ENCODE measurements at places on chromosomes 11 and 22. TPM values are rescaled to one million over a fixed set of nuclear protein-coding genes. Genes with fewer than 3 reads are reported as not detected.

TSGA10IP gene
- total RNA-seq = not detected

VWA5A gene
- 3.3 TPM for total RNA-seq

GGT5 gene
- total RNA-seq = 0.44 TPM

RASGRP2 gene
- 115 TPM for total RNA-seq

OR4A15 gene
- not detected for total RNA-seq

TMEM86A gene
- total RNA-seq = 0.52 TPM

SCUBE1 gene
- not detected for total RNA-seq

RIBC2 gene
- total RNA-seq = 13.4 TPM

GRCh38 chr11:123137431-123138224, 57.4 kb downstream of the CLMP start:
- no peaks in the 10 kb centered on the region for H3K27me3 ChIP-seq
- H3K36me3 ChIP-seq = no peaks in the 10 kb centered on the region
- no peak overlapping the region for H3K27ac ChIP-seq
- DNase-seq = no peak

- no peak overlapping the region for H3K4me3 ChIP-seq
- peaks cover 7% of the 10 kb centered on the region for H3K4me1 ChIP-seq
- H3K36me3 ChIP-seq = no peaks in the 10 kb centered on the region
- H3K27ac ChIP-seq = no peak overlapping the region
These were observed 1106.3 kb downstream of the BRD1 start for GRCh38 chr22:48721395-48721669.

- H3K27ac ChIP-seq = no peak overlapping the region
- peaks cover 2% of the 10 kb centered on the region for H3K36me3 ChIP-seq
- H3K4me3 ChIP-seq = no peak overlapping the region
- peaks cover 32% of the 10 kb centered on the region for H3K4me1 ChIP-seq
- H3K27me3 ChIP-seq = peaks cover 8% of the 10 kb centered on the region
These were observed 67.5 kb upstream of the NNMT start for GRCh38 chr11:114228435-114229411.

DNA sequence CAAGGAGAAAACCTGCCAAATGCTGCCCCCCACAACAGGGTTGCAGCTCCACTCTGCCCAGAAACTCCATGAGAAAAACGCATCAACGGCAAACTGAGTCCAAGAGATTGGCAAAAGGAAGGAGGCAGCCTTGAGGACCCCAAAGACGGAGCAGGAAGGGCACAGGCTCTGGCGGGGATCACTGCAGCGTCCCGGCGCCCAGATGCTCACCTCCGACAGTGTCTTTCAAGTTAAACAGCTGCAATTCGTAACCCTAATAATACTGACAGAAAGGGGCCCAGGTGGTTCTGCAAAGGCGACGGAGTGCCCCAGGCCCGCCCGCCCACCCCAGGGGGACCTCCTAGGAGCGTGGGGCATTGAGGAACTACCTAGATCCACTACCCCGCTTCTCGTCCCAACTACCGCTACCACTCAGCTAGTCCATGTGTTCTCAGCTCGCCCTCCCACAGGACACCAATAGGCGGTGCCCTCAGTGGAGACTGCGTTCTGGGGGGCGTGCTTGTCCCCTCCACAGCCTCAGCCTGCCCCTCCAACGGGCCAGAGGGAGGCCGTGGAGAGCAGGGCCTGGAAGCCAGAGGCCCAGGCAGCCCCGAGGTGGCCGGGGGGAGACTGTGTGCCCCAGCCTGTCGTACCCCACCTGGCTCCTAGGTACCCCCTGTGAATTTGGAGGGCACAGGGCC, 127.4 kb downstream of the PHF21B start:
- no peaks in the 10 kb centered on the region for H3K4me1 ChIP-seq
- DNase-seq = no peak
- H3K27me3 ChIP-seq = no peaks in the 10 kb centered on the region
- no peaks in the 10 kb centered on the region for H3K36me3 ChIP-seq

- no peak overlapping the region for H3K27ac ChIP-seq
- H3K4me1 ChIP-seq = no peaks in the 10 kb centered on the region
- no peak overlapping the region for H3K4me3 ChIP-seq
- no peaks in the 10 kb centered on the region for H3K27me3 ChIP-seq
These were observed 340.7 kb downstream of the LARGE1 start for GRCh38 chr22:33579448-33580093.

- H3K4me1 ChIP-seq = peaks cover 25% of the 10 kb centered on the region
- peaks cover 14% of the 10 kb centered on the region for H3K27me3 ChIP-seq
- no peak for DNase-seq
- peak overlapping the region; percentile 71 for H3K4me3 ChIP-seq
These were observed 805 bp upstream of the QSER1 start for GRCh38 chr11:32891657-32892354.

- no peak overlapping the region for H3K27ac ChIP-seq
- H3K36me3 ChIP-seq = no peaks in the 10 kb centered on the region
- no peak overlapping the region for H3K4me3 ChIP-seq
- H3K27me3 ChIP-seq = no peaks in the 10 kb centered on the region
- DNase-seq = no peak
- H3K4me1 ChIP-seq = no peaks in the 10 kb centered on the region
These were observed 247.9 kb upstream of the KIRREL3 start for GRCh38 chr11:127248476-127248875.

DNA sequence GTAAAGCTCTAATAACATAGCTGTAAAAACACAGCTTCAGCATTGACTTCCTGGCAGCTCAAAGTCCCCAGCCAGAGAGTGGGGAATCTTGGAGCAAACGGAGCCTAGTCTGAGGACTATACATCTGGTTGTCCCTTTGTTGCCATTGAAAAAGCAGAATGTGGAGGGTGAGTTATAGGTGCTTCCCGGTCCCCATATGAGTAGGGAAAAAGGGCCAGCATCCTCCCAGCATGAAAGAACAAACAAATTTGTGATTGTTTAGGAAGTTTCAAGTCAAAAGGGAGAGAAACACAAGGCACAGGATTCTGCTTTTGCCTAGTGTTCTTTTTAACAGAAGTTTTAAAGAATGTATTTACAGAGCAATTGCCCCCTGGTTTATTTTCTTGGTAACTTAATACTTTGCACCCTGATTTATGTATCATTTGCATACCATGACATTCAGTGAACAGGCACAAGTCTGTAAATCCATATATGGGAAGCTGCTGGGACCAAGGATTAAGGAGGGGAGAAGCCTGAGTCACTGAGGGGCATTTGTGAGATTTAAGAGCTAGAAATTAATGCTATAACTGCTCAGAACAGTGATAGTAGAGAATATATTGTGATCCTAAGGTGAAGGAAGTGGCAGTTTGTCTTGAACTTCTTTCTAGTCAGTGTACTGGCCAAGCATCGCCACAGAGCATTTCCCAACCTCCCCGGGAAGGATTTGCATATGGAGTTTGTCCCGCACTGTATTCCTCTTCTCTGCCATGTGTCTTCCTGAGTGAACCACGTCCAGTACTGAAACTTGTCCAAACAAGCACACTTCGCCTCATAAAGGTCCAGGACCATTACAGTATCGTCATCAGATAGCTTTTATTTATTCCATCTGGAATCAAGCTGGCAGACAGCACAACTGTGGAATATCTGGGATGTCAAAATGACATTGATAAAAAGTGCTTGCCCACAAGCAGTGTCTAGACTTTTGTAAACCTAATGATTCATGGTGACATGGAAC, 103.0 kb downstream of the DBX1 start:
- no peaks in the 10 kb centered on the region for H3K36me3 ChIP-seq
- no peak overlapping the region for H3K4me3 ChIP-seq
- H3K27me3 ChIP-seq = peaks cover 4% of the 10 kb centered on the region
- no peak overlapping the region for H3K27ac ChIP-seq
- no peak for DNase-seq

DNA sequence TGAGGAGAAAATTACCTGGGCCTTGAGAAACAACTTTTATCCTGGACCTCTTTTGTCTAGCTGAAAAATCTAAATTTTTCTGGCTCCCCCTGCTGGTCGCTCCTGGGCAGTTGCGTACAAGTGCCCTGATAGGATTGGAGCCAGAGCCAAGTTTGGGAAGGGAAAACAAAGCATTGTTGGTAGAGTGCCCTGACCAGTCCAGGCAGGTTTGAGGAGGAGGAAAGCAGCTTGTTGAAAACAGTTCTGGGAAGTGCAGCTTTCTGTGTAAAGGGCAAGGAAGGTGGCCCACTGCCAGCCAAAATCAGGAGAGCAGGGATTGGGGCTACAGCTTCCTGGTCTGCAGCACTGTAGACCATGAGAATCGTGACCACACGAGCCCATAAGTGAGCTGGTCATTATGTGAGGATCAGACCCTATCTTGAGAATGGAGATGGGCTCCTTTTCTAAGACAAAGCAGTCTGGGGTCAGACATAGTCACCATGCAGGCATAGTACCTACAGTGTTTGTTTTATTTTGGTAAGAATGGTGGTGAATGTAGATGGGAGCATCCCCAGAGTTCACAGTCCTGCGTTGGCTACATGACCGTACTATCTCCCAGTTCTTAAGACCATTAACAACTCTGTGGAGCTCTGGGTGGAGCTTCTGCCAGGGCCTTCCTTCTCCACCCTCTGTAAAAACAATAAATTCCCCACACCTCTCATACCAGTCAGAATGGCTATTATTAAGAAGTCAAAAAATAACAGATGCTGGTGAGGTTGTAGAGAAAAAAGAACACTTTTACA, 21.3 kb upstream of the PIK3IP1 start:
- no peak overlapping the region for H3K27ac ChIP-seq
- H3K4me3 ChIP-seq = no peak overlapping the region
- H3K27me3 ChIP-seq = no peaks in the 10 kb centered on the region
- peaks cover 2% of the 10 kb centered on the region for H3K4me1 ChIP-seq
- H3K36me3 ChIP-seq = peaks cover 6% of the 10 kb centered on the region

GRCh38 chr11:94423507-94423906, 22.3 kb upstream of the GPR83 start:
- H3K27me3 ChIP-seq = no peaks in the 10 kb centered on the region
- no peaks in the 10 kb centered on the region for H3K4me1 ChIP-seq
- H3K27ac ChIP-seq = no peak overlapping the region

DNA sequence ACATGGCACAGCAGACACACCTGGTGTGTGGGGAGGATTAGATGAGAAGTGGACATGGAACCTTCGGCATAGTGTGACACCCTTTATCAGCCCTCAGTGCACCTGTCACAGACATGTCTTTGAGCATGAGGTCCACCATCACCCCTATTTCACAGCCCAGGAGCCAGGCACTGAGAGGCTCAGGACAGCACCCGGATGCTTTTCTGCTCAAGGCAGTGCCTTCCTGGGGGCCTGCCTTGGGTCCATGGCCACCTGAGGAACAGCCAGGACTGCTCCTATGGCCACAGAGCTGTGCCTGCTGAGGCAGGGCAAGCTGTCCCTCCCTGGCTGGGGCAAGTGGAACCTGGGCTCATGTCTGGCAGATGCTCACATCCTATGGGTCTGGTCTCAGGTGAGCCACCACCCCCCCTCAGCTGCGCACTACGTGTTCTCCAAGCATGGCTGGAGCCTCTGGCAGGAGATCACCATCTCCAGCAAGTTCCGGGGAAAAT, 75.8 kb downstream of the MORC2 start:
- no peaks in the 10 kb centered on the region for H3K36me3 ChIP-seq
- no peak overlapping the region for H3K27ac ChIP-seq
- no peak overlapping the region for H3K4me3 ChIP-seq
- H3K4me1 ChIP-seq = peaks cover 13% of the 10 kb centered on the region
- DNase-seq = no peak

DNA sequence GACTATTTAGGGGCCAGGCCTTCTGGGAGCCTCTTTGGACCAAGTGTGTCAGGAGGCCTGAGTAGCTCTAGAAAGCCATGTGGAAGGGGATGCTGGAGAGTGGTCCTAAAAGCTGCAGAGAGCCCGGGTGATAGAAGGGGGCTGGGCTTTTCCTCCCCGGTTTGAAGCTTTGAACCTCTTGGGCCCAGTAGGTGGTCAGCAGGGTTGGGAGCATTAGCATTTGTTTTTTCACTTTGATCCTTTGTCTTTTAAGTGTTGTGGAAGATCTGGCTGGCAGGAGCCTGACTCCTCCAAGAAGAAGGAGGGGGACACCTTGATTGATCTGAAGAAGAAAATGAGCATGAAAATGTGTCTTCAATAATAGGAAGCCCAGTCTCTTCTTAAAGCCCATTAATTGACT, 596.6 kb downstream of the INSC start:
- H3K36me3 ChIP-seq = no peaks in the 10 kb centered on the region
- H3K27ac ChIP-seq = no peak overlapping the region
- no peak for DNase-seq
- no peak overlapping the region for H3K4me3 ChIP-seq

DNA sequence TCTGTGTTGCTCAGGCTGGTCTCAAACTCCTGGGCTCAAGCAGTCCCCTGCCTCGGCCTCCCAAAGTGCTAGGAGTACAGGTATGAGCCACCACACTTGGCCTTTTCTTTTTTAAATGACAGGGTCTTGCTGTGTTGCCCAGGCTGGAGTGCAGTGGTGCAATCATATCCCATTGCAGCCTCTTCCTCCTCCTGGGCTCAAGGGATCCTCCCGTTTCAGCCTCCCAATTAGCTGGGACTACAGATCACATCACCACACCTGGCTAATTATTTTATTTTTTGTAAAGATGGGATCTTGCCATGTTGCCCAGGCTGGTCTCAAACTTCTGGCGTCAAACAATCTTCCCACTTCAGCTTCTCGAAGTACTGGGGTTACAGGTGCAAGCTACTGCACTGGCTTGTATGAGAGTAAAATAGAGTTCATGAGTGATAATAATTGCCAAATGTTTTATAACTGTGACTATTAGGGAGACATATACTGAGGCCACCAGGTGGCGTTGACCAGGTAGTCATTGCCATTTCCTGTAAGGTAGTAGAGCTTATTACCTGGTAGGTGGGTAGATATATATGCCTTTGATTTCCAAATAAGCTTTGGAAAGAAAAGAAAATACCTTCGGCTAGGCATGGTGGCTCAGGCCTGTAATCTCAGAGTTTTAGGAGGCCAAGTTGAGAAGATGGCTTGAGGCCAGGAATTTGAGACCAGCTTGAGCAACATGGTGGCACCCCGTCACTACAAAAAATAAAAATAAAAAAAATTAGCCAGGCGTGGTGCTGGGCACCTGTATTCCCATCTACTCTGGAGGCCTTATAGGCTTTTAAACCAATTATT, 5.4 kb downstream of the FDX1 start:
- H3K27ac ChIP-seq = no peak overlapping the region
- DNase-seq = peak; percentile 46
- peaks cover 44% of the 10 kb centered on the region for H3K4me1 ChIP-seq
- H3K36me3 ChIP-seq = peaks cover 41% of the 10 kb centered on the region
- H3K4me3 ChIP-seq = no peak overlapping the region

GRCh38 chr11:48055292-48056132, 75.2 kb downstream of the PTPRJ start:
- no peaks in the 10 kb centered on the region for H3K27me3 ChIP-seq
- peak overlapping the region; percentile 94 for H3K27ac ChIP-seq
- peaks cover 57% of the 10 kb centered on the region for H3K36me3 ChIP-seq
- H3K4me1 ChIP-seq = peaks cover 88% of the 10 kb centered on the region
